ENCODE measurements at places on chromosomes 4 and X.

- DNase-seq: no peak
Measured at GRCh38 chr4:112594993-112595392, 41.7 kb downstream of the ZGRF1 start.

GRCh38 chr4:65023883-65024670 is 614.8 kb upstream of the TECRL start:
- DNase-seq: no peak

DNA sequence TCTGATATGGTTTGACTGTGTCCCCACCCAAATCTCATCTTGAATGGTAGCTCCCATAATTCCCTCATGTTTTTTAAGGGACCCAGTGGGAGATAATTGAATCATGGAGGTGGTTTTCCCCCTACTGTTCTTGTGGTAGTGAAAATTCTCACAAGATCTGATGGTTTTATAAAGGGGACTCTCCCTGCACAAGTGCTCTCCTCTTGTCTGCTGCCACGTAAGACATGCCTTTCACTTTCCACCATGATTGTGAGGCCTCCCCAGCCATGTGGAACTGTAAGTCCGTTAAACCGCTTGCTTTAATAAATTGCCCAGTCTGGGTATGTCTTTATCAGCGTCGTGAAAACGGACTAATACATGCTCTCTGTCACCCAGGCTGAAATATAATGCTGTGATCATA is 200.9 kb upstream of the SLIT2 start:
- DNase-seq: no peak

DNA sequence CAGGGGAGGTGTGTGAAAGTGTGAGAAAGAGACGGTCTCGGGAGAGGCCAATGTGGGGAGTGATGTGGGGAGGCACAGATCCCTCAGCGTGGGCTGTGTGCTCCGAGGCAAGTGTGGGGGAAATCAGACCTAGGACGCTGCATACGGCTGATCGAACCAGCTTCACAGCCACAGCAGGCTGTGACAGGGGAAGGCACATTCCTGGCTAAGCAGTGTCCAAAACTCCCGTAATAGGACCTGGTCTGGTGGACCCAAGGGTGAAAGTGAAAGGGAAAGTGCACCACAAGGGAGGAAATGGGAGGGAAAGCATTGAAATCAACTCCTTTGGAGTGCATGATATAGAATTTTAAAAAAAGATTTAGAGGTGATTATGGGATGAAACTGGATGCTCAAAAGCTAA is 10.9 kb upstream of the RHOXF2 start:
- no peak for DNase-seq

GRCh38 chr4:23889391-23889790 is 456 bp downstream of the PPARGC1A start:
- no peak for DNase-seq

DNA sequence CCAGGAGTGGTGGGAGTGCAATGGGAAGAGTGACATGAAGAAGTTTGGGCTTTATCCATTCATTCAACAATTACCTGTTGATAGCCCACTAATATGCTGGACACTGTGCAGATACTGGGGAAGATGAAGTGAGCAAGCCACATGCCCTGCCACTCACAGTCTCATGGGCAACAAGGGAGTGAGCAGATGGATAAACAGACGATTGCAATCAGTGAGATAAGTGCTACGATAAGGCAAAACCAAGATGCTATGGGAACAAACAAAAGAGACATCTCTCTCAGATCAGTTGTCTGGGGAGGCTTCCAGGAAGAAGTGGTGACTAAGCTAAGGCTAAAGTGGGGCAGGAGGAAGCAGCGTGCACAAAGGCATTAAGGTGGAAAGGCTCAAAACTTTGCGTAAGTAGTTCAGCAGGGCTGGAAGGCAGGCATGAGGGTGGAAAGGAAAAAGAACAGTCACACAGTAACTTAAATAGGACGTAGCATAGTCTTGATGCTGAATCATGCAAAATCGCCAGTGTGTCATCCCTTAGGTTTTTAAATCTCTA is 31.7 kb downstream of the GAB3 start:
- peak; percentile 55 for DNase-seq

DNA sequence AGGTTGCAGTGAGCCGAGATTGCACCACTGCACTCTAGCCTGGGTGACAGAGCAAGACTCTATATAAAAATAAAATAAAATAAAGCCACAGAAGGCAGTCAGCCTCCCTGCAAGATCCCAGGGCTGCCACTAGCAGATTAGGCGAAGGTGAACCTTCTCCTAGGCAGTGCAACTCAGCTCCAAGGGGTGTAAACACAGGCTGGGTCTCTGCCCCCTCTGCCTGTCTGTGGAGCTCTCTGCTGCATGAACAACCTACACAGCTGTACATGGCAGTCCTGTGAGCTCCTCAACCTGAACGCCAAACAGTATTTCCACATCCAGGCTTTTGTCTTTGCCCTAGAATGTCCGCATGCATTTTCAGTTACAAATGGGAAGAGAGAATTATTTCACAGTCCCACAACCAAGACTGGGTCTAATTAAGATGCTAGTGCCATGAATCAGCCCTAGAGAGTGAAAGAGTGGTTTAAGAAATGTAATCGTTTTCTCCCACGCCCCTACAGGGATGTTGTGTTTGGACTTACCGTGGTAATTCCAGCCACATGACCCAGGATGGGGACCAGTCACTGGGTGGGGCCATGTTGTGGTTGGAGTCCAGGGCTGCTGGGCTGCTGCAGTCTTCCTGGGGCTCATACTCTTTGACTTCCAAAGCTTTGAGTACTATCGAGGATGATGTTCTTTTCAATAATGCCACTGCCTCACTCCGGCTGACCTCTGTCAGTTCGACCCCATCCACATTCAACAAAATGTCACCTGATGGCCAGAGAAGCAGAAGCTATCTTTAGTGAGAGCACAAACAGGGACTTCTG is 99.0 kb downstream of the FIP1L1 start:
- no peak for DNase-seq

DNA sequence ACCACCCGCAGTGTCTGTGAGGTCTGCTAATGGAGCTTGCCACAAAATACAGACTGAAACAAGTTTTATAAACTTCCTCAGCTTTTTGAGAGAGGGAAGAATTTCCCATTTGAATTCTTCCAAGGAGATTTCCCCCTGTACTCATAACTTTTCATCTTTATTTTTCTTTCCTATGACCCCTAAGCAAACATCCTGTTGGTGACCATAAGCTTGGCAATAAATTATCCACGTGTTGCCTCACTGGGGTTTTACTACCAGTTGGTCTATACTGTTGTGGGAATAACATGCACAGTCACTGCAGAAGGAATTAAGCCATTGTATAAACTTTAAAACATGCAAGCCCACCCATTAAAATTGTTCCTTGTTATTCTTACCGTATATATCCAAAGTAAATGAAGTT is 86.2 kb downstream of the SLC39A8 start:
- DNase-seq: no peak

DNA sequence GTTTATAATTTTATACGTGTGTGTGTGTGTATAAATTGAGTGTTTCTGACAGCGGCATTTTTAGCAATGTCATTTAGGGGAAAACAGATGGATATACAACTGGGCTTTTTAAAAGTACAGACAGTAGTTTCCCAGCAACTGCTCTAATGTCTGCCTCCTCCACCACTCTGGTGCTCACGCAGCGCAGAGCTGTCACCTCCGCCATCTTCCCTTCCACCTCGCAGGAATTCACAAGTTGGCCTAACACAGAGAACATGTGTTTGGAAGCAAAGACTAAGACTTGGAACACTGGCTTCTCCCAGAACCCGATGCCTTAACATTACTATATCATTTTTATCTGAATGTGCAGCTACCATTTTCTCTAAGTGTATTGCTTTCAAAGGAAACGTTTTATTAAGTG is 158.3 kb upstream of the FSTL5 start:
- no peak for DNase-seq

- DNase-seq: no peak
Measured at GRCh38 chr4:23577398-23577797, 312.4 kb downstream of the PPARGC1A start.

DNA sequence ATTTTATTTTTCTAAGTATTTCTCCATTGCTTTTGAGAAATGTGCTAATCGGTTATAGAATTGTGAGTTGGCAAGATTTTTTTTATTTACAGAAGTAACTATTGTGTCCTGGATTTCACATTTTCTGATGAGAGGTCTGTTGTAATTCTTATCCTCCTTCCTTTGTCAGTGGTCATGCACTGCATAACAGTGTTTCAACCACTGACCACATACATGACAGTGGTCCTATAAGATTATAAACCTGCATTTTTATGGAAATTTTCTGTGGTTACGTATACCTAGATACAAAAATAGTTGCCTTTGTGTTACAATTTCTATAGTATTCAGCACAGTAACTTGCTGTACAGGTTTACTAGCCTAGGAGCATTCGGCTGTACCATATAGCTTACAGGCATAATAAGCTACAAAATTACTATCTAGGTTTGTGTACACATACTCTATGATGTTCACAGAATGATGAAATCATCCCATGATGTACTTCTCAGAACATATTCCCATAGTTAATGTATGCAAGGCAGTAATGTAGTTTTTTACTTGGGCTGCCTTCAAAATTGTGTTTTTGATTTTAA is 47.8 kb downstream of the APELA start:
- no peak for DNase-seq

- DNase-seq: no peak
Measured at GRCh38 chr4:154739111-154739510, 4.7 kb upstream of the LRAT start.

DNA sequence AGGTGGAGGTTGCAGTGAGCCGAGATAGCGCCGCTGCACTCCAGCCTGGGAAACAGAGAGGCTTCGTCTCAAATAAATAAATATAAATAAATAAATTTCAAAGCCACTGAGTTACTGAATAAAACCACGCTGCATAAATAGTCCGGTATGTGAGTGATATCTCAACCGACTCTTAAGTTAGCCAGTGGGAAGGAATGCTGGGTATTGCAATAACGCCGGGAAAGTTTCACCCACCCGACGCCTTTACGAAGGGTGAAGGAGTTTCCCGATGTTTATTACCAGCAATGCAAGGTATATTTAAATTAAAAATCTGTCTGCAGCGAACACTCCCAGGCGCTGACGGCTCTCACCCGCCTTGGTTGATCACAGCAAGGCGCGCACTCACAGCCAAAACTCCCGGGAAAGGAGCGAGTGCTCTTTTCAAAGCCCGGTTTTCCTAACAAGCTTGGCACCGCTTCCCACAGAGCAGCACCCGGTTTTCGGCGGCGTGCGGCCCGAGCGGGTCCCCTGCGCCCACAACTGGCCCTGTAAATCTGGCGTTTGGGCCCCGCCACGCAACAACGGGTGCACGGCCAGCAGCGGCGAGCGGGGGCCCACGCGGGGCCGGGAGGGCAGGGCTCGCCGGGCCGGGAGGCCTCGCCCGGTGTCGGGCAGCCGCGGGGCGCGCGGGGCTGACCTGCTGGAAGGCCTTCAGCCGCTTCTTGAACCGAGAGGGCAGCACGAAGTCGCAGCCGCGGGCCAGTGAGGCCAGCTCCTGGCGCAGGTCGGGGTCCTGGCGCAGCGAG is 13.7 kb downstream of the PPP2R3B start:
- no peak for DNase-seq

GRCh38 chrX:130893356-130894085 is 9.5 kb downstream of the ENOX2 start:
- DNase-seq: no peak

DNA sequence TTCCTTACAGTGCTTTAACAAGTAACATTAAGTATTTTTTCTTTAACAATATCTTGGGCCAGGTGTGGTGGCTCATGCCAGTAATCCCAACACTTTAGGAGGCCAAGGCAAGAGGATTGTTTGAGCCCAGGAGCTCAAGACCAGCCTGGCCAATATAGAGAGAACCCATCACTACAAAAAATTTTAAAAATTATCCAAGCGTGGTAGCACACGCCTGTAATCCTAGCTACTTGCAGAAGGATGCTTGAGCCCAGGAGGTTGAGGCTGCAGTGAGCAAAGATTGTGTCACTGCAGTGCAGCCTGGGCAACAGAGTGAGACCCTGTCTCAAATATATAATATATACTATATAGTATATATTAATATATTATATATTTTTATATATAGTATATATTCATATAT is 162.2 kb downstream of the ZNF674 start:
- no peak for DNase-seq

- DNase-seq: no peak
Measured at GRCh38 chrX:20244931-20245330, 21.8 kb downstream of the RPS6KA3 start.

DNA sequence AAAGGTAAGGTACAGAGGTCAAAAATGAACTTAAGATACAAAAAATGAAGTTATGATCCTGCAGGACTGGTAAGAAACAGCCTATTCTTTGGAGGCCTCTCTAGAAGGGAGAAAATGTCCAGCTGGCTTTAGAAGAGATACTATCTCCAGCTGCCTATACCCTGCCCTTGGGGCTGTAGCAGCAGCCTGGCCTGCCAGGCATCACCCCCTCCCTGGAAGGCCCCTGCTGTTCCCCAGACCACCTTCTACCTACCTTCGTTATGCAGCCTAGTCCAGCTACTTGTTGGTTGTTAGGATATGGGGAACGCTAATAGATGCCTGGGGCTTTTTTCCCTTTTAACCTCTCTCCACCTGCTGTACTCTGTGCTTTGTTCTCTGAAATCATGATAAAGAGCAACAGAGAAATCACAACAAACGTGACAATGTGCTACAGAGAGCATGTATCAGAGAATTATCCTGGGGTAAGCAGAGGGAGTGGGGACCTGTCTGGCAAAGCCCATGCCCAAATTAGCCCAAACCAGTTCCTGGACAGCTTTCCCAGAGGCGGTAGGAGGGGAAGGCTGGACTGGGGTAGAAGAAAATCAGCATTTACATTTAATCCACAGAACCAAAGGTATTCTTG is 34.5 kb downstream of the FRMD7 start:
- no peak for DNase-seq

- no peak for DNase-seq
Measured at GRCh38 chr4:118957722-118958445, 69.2 kb downstream of the SYNPO2 start.
